Body of pancreas (tissue), 4 donors: ENCODE measurements at places on chromosomes 13 and 19.
A peak's percentile ranks its signal among the peaks of the same experiment; 100 is the strongest.

DNA sequence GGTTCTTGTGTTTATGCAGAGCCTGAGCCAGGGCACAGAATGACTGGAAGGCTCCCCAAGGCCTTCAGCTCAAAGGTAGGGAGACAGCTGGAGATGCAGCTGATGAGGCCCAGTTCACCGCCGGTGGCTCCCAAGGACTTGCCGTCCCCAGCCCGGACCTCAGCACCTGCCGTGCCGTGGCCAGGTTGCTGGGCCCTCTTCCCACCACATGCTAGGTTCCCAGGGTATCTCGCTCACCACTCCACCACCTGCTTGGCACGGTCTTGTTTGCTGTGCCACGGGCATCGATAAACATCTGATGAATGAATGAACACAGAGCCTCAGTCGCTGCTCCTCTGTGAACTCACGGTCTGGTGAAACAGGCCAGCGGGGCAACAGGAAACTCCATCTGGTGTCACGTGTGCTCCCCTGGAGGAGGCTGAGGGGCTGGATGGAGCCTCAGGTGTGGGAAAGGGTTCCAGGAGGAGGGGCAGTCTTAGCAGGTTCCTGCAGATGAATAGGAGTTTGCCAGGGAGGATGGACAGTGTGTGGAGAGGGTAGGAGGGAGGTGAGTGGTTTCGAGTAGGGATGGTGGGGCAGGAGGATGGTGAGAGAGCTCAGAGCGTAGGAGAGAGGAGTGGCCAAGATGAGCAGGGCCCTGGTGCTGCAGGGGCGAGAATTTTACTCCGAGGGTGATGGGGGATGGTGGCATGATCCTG, 3.6 kb upstream of the KLK14 start:
- peak; percentile 94 for DNase-seq
- H3K36me3 ChIP-seq = no peaks in the 10 kb centered on the region
- peak overlapping the region; percentile 61 for H3K27ac ChIP-seq
- H3K4me1 ChIP-seq = peaks cover 23% of the 10 kb centered on the region
- H3K4me3 ChIP-seq = no peak overlapping the region

- H3K4me3 ChIP-seq = no peak overlapping the region
- no peak overlapping the region for H3K27ac ChIP-seq
- peaks cover 8% of the 10 kb centered on the region for H3K36me3 ChIP-seq
- no peaks in the 10 kb centered on the region for H3K27me3 ChIP-seq
- DNase-seq = no peak
Measured at GRCh38 chr13:49113526-49114286, 106.4 kb upstream of the MLNR start.

- peaks cover 13% of the 10 kb centered on the region for H3K4me1 ChIP-seq
- no peak overlapping the region for H3K4me3 ChIP-seq
- peaks cover 34% of the 10 kb centered on the region for H3K27me3 ChIP-seq
- peak; percentile 21 for DNase-seq
- no peak overlapping the region for H3K27ac ChIP-seq
Measured at GRCh38 chr19:41194157-41194552, 1.1 kb downstream of the CYP2S1 start.

DNA sequence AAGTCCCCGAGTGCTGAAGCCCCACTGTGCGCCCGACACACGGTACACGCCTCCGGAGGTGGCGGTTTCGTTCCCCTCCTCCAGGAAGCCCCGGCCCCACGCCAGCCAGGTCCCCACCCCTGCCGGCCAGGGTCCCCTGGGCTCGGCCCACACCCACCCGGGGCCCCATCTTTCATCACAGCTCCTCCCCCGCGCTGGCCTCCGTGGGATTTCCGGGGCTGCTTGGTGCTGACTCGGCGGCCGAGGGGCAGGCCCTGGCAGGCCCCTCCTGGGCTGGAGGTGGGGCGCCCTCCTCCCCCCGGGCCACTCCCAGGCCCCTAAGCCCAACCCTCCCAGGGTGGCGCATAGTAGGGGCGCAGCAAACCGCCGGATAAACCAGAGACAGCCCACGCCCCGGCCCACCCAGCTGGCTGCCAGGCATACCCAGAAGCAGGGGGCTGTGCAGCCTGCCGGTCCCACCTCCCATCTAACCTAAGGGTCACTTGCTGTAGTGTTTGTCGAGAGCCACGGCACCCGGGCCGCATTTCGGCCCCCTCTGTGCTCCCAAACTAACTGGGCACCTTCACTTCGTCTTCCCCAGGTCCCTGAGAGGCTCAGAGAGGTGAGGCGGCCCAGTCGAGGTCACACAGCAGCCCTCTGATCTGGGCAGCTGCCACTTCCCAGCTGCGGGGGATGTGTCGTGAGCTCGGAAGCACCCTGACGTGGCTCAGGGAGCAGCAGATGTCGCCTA, 6.6 kb downstream of the ZBTB7A start:
- H3K36me3 ChIP-seq = no peaks in the 10 kb centered on the region
- peak; percentile 53 for DNase-seq
- no peak overlapping the region for H3K4me3 ChIP-seq
- peak overlapping the region; percentile 97 for H3K27ac ChIP-seq

GRCh38 chr13:59534806-59535205, 628.9 kb downstream of the DIAPH3 start:
- H3K27me3 ChIP-seq = no peaks in the 10 kb centered on the region
- no peak overlapping the region for H3K27ac ChIP-seq

- DNase-seq = no peak
- H3K36me3 ChIP-seq = no peaks in the 10 kb centered on the region
- peaks cover 16% of the 10 kb centered on the region for H3K27me3 ChIP-seq
- no peak overlapping the region for H3K27ac ChIP-seq
Measured at GRCh38 chr19:3314962-3315675, 51.3 kb upstream of the NFIC start.

- no peak overlapping the region for H3K27ac ChIP-seq
- H3K4me1 ChIP-seq = peaks cover 32% of the 10 kb centered on the region
- H3K36me3 ChIP-seq = no peaks in the 10 kb centered on the region
- DNase-seq = no peak
- H3K27me3 ChIP-seq = peaks cover 22% of the 10 kb centered on the region
Measured at GRCh38 chr19:55079400-55080038, 3.9 kb downstream of the EPS8L1 start.

DNA sequence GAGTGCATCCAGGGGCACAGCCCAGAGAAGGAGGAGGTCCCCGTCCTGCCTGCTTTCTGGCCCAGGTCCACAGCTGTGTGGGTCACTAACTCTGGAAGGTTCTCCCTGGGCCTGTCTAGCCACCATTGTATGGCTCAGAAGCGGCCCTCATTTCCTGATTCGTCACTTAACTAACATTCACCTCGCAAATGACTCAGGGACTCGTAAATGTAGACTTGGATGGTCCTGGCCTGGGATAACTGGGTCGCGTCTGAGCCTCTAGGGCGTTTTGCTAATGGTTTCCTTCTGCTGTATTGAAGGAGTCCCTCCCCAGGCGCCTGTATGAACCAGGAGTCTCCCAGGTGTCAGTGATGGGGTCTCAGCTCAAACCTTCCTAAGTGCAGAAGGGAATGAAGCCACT, 162.8 kb downstream of the ZNF536 start:
- no peaks in the 10 kb centered on the region for H3K27me3 ChIP-seq
- H3K36me3 ChIP-seq = no peaks in the 10 kb centered on the region
- H3K4me3 ChIP-seq = no peak overlapping the region
